ENCODE measurements at places on chromosomes 2 and 18. TPM values are rescaled to one million over a fixed set of nuclear protein-coding genes. Genes with fewer than 3 reads are reported as not detected.

GRCh38 chr2:48140586-48140985, 234.3 kb upstream of the FBXO11 start:
- no peak for ATAC-seq

GRCh38 chr2:119263656-119264055, 40.0 kb downstream of the STEAP3 start:
- no peak for ATAC-seq

DNA sequence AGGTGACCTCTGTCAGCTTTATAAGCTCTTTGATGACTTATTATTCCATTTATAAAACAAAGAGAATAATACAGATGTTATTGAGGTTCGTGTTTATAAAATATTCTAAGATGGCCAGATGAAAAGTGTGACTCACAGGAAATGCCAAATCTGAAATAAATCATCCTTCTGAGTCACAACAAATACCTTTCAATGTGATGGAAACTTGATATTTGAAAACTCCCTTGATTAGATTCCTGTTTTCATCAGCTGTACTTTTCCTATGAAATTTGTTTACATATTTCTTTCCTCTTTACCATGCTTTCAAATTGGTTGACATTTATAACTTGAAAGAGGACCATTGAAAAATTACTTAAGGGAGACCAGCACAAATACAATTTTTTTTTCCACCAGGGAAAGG, 30.6 kb upstream of the PPP1R1C start:
- ATAC-seq: no peak

GRCh38 chr2:48400553-48401164, 129.3 kb upstream of the STON1 start:
- no peak for ATAC-seq

DNA sequence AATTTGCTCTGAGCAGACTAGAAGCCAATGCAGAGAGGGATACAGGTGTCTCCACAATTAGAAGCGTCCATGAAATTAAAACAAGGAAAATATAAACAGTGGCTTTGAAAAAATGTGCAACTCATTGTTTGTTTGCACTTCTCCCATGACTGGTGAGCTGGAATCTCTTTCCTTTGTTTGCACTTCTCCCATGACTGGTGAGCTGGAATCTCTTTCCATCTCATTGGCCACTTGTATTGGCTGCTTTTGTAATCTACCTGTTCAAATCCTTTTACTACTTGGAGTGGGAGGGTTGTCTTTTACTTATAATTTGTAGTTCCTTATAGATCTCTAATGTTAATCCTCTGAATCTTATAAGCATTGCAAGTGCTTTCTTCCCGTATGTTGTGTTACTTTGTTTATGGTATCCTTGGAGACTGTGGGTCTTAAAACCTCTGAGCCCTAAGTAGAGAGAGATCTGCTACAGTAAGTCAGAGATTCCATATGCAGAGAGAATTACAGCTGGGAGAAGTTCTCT, 94.1 kb downstream of the RTN4 start:
- no peak for ATAC-seq

Gene ZNF516
- 22.8 TPM for total RNA-seq

DNA sequence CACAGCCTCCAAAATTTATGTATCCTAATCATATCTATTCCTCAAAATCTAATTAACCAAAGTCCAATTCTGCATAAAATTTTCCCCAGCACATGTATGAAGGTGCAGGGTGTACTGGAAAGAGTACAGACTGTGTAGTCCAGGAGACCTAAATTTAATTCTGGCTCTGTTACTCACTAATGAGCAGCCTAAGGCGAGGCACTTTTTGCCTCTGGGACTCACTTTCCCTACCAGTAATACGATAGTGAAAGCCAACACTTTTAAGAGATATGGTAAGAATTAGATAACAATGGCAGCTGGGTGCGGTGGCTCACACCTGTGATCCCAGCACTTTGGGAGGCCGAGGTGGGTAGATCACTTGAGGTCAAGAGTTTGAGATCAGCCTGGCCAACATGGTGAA, 177.7 kb downstream of the PIEZO2 start:
- ATAC-seq: no peak

Gene TPRKB
- total RNA-seq: 25.8 TPM

GRCh38 chr2:152488075-152488474, 153.1 kb downstream of the FMNL2 start:
- ATAC-seq: no peak

Gene CLEC4F
- not detected for total RNA-seq

DNA sequence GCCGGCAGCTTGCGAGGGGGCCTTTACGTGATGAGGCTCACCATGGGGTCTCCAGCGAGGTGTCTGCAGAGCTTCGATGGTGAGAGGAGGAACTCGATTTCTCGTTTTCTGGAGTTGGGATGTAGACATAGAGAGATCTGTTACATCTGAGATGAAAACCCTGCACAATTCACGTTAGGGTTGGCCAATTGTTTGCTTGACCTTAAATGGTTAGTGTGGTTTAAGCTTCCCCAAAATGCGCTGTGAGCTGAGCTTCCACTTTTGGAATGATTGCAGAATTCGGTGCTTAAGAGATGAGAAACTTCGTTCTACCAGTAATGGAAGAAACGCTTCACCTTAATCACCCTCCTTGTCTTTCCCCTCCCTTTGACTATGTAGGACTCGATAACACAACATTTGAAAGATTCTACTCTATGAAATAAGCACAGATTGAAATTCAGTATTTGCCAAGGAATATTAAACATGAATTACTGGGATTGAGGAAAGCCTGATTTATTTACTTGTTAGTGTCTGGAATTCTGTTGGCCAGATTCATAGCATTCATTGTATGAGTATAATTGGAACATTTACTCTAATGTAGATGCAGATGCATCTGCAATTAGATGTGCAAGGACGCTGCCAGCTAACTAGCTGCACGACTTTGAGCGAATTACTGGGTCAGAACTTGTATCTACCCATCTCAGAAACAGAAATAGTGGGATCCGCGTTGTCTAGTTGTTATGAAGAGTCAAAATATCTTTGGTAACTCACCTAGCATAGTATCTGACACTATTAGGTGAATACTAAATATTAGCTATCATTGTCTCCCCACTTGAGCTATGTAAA, 1.6 kb upstream of the KLF7 start:
- peak; percentile 17 for ATAC-seq

- no peak for ATAC-seq
Observed at GRCh38 chr2:120177973-120178372, 45.2 kb downstream of the TMEM185B start.

DNA sequence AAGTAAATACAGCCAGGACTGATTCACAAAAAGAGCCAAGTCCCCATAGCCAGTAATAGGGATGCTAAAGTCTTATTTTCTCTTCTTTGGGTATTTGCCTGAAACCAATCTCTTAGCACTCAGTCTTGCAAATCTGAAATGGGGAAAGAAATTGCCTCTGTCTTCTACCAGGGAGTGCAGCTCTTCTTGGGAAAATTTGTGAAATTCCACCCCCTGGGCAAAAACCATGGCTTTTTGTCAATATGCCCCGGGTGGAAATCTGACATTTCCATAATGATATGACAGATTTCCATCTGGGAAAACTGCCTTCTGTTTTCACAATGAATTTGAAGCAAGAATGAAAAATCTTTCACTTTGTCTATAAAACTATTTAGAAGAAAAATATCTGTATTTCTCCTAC, 628.1 kb downstream of the BCL11A start:
- ATAC-seq: no peak

Gene CYRIA
- total RNA-seq: 0.64 TPM

DNA sequence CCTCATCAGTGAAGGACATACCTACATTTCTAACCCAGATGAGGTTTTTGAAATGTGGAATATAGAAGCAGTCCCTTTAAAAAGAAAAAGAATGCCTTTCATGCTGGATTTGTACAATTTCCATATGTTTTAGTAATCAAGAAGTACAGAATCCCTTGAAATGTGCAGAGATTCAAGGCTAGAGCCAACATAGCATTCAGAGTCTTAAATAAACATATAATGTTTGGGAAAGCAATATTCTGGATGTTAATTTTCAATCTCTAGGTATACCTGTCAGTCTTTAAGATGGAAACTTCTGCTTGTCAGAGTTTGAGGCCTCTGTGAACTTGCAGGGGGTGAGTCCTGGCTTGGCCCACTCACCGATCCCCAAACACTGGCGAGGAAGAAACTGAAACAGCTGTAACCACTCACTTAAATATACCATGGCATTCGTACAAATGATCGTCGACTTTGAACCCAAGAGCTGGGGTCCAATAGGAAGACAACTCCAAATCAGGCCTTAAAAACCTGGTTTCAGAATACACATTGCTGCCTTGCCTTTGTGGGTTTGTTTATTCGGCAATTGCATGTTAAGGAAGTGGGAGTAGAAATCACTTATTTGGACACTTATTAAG, 132.8 kb upstream of the NCK2 start:
- no peak for ATAC-seq

Gene CREG2
- total RNA-seq: not detected

DNA sequence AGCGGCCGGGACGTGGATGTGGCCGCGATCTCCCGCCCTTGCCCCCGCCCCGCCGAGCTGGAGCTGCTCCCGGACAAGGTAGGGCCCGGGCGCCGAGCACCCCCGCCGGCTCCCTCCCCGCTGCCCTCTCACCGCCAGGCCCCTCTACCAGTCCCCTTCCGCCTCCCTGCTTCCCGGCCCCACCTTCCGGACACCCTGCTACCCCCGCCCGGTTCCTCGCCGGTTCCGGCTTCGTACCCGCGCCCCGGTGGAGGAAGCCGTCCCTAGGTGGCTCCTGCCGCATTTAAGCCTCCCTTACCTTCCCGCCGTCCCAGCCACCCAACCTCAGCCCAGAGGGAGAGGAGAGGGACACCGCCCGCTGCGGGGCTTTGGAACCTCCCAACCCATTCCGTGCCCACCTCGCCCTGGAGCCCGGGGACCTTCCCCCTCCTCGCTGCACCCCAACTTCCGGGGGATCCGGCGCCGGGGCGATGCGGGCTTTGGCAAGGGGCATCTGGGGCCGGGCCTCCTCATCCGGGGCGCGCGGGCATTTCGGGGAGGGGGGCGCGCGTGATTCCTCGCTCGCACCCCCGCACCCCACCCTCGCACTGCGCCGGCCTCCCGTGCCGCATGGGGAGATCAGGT, 475 bp downstream of the B3GNT2 start:
- peak; percentile 57 for ATAC-seq

GRCh38 chr2:187532333-187533120, 21.7 kb downstream of the TFPI start:
- ATAC-seq: no peak

DNA sequence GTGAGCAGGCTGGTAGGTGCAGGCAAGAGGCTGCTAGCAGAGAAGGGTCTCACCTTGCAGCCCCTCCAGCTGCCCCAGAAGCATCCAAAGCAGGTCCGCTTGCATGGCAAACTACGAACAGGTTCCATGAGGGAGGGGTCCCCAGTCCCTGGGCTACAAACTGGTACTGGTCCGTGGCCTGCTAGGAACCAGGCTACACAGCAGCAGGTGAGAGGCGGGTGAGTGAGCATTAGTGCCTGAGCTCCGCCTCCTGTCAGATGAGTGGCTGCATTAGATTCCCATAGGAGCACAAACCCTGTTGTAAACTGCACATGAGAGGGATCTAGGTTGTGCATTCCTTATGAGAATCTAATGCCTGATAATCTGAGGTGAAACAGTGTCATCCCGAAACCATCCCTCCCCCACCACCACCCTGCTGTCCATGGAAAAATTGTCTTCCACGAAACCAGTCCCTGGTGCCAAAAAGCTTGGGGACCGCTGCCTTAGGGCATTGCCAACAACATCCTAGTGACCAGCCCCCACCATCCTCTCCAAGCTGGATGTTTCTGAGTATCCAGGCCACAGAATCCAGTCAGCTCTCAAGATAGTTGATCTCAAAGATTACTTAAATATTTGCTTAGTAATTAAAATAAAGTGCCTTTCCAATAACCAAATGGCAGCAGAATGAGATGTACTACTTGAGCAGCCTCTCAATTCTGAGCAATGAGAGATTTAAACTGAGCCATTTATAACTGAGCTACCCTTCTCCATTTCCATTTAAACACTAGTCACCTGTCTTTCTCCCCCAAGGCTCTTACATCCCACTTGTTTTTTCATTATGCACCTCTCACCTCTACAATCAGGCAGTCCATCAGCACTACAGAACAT, 32.4 kb downstream of the LRP2 start:
- ATAC-seq: no peak

Gene PAIP2B
- 3.3 TPM for total RNA-seq

DNA sequence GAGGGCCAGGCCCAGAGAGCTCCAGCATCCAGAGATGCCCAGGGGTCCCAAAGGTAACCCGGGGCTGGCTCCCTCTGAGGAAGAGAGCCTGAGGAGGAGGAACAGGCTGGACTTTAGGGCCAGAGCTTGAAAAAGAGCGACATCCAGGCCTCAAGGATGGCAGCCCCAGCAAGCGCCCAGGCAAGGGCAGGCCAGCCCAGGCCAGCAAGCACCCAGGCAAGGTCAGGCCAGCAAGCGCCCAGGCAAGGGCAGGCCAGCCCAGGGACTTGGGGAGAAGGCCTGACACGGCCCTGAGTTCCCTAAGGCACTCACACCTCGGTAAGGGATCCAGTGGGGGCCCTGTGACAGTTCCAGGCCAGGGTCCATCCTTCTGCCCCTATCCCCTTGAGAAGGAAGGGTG, 30.4 kb downstream of the DBI start:
- ATAC-seq: no peak

DNA sequence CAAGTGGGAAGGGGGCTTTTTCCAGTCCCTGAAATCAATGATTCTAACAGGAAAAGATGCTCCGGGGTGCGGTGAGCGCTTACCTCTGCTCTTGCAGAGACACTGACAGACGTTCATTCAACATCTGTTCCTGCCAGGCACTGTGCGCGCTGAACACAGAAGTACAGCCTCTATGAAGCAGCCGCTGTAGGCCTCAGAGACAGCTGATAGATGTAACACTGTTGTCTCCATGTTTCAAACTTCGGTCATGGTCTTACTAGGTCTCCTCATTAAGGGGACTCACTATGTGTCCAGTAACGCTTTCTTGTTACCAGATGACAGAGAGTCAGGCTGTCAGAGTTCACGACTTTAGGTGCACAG, 649 bp upstream of the CLIP4 start:
- ATAC-seq: no peak

Gene B3GNT7
- total RNA-seq: not detected

Gene GPATCH11
- 17.9 TPM for total RNA-seq

DNA sequence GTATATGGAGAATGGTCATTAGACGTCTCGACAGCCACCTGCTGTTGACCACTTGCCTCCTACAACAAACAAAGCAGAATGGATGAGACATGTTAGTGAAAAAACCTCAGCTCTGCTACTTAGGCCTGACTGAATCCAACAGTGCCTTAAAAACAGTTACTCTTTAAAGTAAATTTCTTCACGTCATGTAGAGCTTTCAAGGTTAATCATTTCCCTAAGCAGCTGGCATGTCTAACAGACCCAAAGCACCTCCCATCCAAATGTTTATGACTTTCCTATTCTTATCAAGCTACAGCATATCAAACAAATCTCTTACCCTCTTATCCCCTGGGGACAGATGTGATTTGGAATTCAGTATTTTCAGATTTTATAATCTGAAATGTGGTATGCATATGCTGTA, 75.6 kb upstream of the ITGB6 start:
- ATAC-seq: no peak

Measured in activated T-helper 17 cell treated with anti-CD3 and anti-CD28 coated beads, Interleukin-2, amount 50 U/mL, for 72 hours (primary cell).